ENCODE measurements at places on chromosomes 6 and 20.

GRCh38 chr20:37991157-37991866 lies 41.9 kb downstream of the TTI1 start:
- no peak for DNase-seq

DNA sequence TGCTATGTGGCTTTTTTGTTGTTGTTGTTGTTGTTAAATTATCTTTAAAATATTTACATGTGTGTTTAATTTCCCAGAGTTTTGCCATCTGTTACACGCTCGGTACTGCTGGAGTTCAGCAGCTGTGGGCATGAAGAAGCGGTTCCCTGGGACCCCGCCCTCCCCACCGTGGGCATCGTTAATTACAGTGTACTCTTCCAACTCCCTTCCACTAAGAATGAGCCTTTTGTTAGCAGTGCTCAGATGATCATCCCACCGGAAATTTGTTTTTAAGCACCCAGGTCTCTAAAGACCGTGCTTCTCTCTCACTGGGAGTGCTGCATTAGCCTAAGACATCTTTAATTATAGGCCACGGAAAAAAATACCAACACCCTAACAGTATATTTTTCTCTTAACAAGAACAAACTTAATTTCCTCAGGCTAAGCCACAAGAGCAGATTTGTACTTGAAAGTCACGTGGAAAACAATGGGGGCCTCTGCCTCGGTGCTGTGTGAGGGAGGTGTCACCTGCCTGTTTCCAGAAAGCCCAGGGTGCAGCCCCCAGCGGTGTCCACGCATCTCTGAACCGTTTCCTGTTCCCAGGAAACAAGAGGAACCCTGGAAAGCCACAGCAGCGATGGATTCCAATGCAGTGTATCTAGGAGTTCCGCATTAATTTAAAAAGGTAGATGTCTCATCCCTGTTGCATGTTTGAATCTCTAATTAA lies 113.3 kb upstream of the FRMD1 start:
- DNase-seq: no peak

- DNase-seq: no peak
Observed at GRCh38 chr6:163513003-163513402, 98.5 kb downstream of the QKI start.

- DNase-seq: no peak
Observed at GRCh38 chr6:133546098-133546497, 304.9 kb downstream of the EYA4 start.

GRCh38 chr6:37125774-37126492 lies 44.0 kb upstream of the PIM1 start:
- DNase-seq: no peak

GRCh38 chr20:8646033-8646441 lies 422.9 kb upstream of the PLCB4 start:
- DNase-seq: no peak

DNA sequence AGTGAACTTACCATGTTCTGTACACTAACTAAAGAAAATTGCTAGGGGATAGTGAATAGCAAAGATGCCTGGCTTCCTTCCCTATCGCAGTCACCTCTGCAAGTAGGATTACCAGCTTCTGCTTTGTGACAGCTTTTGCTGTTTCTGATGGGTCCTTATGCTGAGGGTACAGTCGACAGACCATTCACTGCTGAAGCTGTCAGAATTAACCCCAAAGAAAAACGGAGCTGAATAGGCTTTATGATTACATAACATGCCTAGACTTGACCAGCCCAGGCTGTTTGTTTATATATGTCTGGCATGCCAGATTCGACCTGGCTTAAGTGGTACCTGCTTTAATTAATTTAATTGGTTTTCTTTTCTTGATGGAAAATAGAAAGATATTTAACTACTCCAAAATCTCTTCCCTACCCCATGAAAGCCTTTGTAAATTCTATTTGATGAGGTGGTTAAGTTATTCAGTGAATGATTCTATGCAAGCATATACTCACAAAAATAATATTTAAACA lies 21.7 kb upstream of the PRELID3B start:
- DNase-seq: no peak

DNA sequence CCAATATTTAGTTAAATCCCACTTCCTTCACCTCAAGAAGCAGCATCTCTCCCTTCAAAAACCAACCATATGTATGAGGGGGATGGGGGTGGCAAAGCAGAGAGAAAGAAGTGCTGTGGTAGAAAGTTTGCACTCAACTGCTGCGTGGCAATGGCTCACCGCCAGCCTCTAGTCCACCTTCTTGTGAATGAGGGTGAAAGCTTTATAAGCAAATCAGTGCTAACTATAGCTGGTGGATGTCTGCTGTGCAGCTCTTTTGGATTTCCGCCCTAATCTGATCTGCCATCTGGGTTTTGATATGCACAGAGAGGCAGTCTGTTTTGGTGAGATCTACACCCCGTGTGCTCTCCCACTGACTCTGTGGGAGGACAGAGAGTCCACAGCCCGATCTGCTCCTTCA lies 281.2 kb upstream of the SUPT3H start:
- DNase-seq: no peak

- no peak for DNase-seq
Observed at GRCh38 chr20:10490706-10491105, 55.6 kb downstream of the SLX4IP start.

- DNase-seq: peak; percentile 19
Observed at GRCh38 chr6:75210885-75211739, 5.3 kb upstream of the COL12A1 start.

DNA sequence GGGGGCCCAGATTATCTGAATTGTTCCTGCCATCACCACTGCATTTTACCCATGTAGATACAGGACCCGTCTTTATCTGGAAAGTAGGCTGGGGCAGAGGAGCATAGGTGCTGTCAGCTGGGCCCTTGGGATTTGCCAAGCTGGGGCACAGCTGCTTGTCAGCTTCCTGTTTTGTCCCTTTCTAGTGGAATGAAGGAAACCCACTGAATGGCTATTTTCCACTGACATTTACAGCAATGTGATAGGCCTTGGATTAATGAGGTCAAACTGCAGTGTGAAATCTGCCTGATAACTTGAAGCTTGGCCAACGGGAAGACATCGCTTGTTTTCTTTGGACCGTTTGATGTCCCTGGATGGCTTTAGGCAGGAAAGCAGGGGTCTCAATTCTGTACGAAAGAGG lies 6.7 kb downstream of the PPP1R16B start:
- DNase-seq: no peak

- no peak for DNase-seq
Observed at GRCh38 chr6:164039954-164040375, 625.4 kb downstream of the QKI start.

DNA sequence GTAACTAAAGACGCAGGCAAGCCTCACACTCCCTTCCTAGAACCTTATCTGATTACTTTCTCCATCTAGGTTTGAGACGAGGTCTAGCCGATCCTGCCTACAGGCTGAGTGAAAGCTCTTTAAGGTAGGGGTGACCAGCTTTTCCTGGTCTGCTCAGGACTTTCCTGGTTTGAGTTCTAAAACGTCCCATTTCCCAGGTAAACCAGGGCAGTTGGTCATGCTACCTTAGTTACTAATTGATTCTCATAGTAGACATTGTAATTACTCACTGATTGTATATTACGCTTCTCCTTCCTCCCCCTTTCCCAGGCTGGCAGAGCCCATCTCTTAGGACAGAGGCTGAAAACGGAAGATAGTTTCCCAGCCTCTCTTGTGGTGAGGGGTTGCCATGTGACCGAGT lies 27.9 kb upstream of the RSPO4 start:
- no peak for DNase-seq

- no peak for DNase-seq
Observed at GRCh38 chr6:34095741-34096140, 50.1 kb downstream of the GRM4 start.

DNA sequence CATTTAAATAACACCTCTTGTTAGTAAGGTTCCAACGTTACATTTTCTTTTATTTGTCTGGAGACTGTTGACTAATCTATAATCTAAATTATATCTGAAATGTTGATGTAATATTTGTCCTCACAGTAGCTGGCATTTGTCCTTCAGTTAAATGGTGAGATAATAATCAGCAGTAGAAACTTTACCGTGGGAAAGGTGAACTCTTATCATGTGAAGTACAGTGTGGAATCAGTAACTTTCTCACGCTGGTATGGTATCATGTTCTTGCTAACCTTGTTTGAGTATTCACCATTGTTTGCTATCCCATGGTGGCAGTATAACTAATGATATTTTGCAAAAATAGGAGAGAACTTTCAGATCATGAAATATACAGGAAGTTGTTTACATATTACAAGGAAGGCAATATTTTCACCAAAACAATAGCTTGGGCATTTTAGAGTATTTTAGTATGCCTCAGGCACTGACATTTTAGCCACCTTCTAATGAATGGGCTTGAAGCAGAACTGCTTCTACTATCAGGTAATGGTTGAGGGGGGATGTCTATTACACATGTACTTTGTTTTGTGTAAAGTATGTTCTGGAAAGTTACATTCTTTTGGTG lies 4.8 kb downstream of the GMNN start:
- no peak for DNase-seq

DNA sequence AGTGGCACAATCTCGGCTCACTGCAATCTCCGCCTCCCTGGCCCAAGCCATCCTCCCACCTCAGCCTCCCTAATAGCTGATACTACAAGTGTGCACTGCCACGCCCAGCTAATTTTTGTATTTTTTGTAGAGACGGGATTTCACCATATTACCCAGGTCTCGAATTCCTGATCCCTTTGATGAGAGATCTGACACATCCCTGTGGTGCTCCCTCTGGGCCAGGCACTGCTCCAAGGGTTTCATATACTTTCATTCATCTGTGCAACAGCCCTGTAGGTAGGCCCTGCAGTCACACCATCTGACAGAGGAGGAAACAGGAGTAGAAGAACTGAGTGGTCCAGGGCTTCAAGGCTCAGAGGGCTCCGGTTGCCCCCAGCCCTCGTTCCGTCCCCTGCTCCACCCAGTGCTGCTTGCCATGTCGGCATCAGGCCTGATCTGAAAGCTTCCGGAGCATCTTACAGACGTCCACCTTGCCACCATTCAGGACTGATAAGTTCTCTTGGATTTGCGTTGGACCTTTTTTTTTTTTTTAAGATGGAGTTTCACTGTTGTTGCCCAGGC lies 3.3 kb downstream of the ZGPAT start:
- no peak for DNase-seq

DNA sequence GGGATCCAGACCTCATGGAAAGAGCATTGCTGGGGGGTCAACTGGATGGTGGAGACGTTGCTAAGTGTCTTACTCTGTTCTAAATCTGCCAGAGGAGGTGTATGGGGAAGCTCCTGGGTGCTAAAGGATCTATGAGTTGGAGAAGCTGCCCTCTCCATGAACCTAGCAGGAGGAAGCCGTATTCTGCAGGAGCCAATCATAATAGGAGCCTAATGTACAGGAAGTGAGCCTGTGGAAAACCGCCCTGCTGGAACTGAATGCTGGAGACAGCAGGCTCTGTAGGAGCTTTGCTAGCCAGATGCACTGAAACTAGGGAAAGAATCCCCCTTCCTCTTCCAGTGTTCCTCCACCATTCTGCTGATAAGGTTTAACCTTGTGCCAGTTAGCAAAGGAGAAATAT lies 10.9 kb downstream of the CASP8AP2 start:
- DNase-seq: no peak

GRCh38 chr20:50272030-50272723 lies 81.5 kb downstream of the CEBPB start:
- DNase-seq: no peak

DNA sequence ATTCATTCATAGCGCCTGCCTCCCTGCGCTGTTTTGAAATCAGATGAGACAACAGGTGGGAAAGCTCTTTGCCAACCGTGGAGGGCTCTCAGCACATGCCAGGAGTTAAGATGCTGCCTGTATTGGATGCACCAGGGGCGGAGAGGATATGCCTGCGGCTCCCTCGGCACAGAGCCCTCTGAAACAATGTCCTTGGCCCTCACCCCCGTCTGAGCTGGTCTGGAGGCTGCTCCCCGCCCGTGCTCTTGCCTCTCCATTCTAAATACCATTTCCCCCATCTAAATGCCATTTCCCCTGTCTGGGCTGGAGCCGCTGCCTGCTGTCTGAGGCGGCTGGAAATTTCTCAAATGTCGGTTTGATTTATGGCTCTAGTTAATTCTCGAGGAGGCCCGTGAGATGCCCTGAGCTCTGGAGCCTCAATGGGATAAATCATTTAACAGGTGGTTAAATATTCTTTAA lies 50.8 kb upstream of the MLN start:
- no peak for DNase-seq

DNA sequence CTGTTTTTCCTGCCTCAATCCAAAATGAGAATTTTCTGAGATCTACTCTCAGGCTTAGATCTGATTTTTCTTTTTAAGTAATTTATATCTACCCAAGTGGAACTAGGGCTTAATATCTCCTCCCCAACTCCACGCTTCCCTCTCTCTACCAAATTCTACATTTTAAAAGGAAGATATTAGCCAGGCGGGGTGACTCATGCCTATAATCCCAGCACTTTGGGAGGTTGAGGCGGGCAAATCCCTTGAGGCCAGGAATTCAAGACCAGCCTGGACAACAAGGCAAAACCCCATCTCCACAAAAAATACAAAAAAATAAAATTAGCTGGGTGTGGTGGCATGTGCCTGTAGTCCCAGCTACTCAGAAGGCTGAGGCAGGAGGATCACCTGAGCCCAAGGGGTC lies 61.0 kb downstream of the MTFR2 start:
- no peak for DNase-seq

- DNase-seq: no peak
Observed at GRCh38 chr6:144214622-144215401, 64.5 kb downstream of the STX11 start.

DNA sequence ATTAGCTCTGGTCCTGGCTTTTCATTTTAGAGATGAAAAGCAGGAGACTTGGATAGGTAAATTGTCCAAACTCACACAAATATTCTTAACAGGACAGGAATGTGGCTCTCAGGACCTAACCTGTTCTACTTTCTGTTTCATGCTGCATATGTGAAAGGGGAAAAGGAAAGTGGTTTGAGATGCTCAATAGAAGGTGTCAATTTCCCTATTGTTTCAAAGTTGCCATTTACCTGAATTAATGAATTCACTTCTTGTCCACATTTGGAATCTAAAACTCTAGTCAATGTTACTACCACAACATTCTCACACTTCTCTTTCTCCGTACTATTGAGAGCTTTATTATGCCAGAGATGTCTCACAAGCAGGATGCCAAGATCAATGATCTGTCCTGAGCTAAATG lies 4.8 kb upstream of the EFHC1 start:
- DNase-seq: no peak

DNA sequence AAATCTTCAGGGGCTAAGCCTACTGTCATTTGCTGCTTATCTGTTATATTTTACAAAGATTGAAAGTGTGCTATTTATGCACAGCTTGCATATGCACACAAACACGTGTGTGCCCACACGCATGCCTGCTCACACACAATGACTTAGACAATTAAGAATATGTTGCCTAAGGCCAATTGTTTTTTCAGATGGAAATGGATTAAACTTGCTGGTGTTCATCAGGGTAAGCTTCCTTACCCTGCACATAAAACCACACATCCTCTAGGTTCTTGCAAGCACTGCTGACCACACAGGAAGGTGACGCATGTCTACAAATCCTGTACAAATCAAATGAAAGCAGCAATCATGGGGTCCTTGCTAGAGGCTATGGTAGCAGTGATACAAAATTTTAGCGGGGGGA lies 58.4 kb downstream of the GJA10 start:
- peak; percentile 25 for DNase-seq

DNA sequence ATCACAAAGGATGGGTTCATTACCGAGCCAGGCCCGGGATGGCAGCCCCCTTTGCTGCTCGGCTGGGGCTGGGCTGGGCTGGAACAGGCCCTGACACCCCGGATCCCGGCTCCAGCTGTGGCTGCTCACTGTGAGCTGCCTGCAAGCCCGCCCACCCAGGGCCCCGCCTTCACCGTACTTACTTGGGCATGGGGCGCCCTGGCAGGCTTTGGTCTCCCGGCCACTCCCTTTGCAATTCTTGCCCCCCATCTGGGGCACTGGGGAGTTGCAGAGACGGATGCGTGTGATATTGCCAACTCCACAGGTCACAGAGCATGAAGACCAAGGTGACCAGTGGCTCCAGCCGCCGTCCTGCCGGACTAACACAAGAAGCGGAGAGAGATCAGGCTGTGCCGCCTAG lies 16.7 kb downstream of the THBS2 start:
- DNase-seq: no peak

Data from stimulated activated CD8-positive, alpha-beta memory T cell treated with anti-CD3 and anti-CD28 coated beads, Interleukin-7, amount 100 ng/mL, for 1 hour (primary cell).